Activated naive CD4-positive, alpha-beta T cell (primary cell): ENCODE measurements at places on chromosomes 7 and 10.

- no peak for DNase-seq
Observed at GRCh38 chr7:127322832-127323493, 69.5 kb downstream of the ZNF800 start.

- DNase-seq: no peak
Observed at GRCh38 chr7:158103378-158103777, 484.2 kb downstream of the PTPRN2 start.

- DNase-seq: no peak
Observed at GRCh38 chr7:23218196-23218595, 28.4 kb upstream of the GPNMB start.

DNA sequence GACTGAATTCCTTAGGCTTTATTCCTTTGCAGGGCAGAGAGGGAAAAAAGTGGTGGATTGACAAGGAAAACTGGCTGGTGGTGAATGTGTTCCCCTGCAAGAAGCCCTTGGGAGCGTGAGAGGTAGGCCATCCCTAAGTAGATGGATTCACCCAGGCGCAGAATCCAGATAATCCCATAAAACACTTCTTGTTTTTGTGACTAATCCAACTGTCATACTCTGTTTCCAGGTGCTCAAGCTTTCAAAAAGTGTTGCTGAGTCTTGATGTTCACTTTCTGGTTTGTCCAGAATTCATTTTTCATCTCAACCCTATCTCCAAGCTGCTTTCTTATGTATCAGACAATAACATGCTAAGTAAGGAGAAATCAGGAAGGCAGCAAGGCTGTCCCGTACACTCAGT, 250.8 kb upstream of the HABP2 start:
- no peak for DNase-seq
